Stimulated activated CD8-positive, alpha-beta memory T cell treated with anti-CD3 and anti-CD28 coated beads, Interleukin-4, amount 100 ng/mL, for 1 hour (primary cell): ENCODE measurements at places on chromosomes 7 and 10.

DNA sequence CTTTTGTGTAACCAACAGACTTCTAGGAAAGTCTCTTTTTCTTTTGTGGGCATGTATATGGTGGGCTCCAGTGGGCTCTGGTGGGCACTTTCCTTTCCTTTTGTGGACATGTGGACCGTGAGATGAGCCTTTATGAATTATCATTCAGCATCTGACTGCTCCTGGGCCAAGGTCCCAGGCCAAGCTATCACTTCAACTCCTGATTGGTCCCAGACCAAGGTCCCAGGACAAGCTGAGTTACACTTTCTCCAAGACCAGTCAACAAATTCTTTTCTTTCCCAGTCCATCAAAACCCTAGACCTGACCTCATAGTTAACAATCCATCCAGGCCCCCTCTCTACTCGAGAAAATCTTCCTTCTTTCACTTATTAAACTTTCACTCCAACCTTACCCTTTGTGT, 1.0 kb downstream of the AKR1C8 start:
- no peak for DNase-seq

DNA sequence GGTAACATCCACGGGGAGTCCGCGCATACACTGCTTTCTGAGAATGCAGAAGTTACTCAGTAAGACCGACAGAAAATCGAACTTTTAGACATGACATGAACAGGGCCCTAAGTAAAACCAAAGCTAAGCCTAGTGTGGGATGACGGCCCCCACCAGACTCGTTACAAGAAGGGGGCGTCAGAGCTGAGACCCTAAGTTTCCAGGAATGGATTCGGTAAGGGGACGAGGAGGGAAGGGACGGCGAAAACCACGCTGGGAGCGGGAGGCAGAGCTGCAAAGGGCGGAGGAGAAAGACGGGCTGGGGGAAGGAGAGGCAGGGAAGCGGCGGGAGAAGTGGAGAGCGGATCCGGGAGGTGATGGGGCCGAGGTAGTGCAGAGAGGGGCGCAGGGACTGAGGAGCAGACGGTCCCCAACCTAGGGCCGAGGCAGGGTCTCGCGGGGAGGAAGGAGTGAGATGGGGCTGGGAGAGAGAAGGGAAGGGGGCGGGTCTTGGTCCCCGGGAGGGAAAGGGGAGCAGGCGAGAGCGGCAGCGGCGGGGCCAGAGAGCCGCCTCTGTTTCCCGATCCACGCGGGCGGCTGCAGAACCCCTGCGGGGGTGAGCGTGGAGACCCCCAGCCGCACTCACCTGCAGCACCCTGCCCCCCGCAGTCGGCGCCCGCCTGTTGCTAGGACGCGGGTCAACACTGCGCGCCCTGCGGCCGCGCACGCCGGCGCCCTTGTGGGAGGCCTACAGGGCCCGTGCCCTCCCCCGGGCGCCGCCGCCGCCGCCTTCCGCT, 513 bp downstream of the ODAD2 start:
- no peak for DNase-seq

GRCh38 chr10:69044546-69044945, 43.4 kb upstream of the SRGN start:
- DNase-seq: no peak

DNA sequence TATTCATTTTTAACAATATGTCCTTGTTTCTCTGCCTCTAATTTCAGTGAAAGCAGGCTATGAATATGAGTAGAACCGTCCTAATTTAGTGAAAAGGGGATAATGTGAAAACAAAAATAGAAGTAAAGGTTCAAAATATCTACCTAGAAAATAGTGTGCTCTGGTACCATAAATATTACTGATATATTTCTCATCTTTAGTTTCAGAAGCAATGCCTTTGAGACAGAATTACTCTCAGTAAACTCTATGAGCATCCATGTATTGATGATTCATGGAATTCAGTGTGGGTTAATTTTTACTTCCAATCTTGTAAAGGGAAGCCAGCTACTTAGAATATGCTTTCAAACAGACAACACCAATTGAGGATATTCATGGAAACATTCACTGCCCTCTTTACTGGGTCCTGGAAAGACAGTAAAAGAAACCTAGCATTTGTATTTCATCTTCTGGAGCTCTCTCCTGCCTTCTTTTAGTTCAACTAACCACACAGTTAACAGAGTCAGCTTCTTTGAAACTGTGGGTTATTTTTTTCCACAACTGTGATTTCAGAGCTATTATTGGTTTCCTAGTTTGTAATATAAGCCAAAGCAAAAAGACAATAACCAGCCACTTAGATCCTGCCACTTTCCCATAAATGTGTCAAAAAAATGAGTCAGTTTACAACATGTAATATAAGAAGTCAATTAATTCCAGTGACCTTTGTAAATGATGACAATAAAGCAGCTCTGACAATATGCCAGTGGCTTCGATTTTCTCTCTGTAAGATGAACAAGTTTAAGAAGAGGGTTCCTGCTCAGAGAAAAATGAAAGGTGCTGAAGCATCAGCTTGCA, 1.7 kb downstream of the LRRN3 start:
- DNase-seq: no peak

GRCh38 chr7:44282601-44283171, 42.7 kb downstream of the CAMK2B start:
- no peak for DNase-seq

DNA sequence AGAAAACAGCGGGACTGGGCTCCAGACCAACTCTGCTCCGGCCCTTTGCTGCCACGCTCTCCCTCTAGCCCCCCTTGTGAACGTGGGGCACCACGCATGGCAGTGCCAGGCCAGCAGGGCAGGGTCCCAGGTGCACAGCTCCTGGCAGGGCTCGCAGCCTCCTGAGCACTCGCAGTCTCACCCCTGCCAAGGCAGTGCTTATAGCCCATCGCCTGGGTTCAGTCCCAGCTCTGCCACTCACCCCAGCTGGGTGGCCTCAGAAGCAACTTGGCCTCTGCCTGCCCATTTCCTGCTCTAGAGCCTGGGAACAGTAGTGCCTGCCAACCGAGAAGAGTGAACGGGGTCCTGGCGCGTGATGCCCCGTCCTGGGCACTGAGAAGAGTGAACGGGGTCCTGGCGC, 36.3 kb downstream of the CFAP46 start:
- DNase-seq: no peak

- DNase-seq: no peak
These were observed 32.3 kb upstream of the PPIF start for GRCh38 chr10:79314761-79315601.

GRCh38 chr7:39898867-39899266, 51.2 kb upstream of the CDK13 start:
- DNase-seq: no peak

DNA sequence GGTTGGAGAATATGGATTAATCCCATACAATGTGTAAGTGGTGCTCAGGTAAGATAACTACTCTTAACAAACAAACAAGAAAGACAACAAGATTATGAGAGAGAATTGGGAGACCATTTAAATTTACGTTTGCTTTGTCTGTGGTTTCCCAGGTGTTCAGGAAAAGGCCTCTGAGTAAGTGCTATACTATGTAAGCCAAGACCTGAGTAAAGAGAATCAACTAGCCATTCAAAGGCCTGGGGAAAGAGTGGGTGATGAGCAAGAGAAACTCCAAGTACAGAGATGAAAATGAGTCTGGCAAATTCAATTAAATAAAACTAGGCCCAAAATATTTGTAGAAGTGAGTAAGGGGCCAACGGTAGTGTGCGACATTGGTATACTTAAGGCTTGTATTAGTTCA, 9.9 kb downstream of the CSTF2T start:
- no peak for DNase-seq

- DNase-seq: no peak
These were observed 207.2 kb downstream of the PARD3 start for GRCh38 chr10:34607894-34608293.

DNA sequence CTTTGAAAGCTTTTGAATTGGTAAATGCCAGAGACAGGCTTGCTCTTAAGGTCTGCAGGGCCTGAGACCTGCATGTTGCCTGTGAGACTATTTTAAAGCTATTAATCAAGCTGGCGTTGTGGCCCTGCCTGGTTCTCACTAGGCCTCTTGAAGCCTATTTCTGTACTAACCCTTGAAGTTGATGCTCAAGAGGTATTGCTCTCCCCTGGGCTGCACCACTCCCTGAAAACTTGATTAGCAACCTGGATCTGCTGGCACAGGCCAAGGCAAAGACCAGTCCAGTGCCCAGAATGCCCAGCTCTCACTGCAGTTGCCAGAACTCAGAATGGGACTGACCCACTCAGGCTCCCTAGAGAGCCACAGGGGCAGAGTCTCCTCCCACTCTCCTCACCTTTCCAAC, 220.0 kb upstream of the MEOX2 start:
- DNase-seq: no peak

DNA sequence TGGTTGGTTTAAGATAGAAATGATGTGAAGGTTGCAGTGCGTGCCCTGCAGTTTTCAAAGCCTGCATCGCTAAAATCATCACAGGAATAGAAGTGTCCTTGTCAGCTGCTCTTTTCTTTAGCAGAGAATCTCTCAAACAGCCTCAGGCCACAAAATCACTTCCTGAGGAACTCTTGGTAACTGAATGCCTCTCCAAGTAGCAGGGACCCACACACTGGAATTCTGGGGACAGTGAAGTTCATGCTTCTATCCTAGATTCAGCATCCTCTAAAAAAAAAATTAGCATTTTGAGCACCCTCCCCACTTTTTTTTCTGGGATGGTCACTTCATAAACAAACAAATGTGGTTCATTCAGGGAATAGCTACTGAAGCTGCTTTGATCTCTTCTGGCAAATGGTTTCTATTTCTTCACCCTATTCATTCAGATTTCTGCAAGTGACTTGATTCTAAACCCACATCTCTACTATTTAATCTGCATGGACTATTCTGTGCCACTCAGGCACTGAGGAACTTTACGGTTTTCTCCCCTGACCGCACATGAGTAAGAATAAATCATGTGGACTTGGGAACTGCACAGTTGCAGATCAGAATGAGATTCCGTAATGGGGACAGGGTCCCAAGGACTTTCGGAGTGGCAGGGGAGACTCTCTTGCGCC, 306.9 kb downstream of the FRMD4A start:
- no peak for DNase-seq

- no peak for DNase-seq
These were observed 74.4 kb upstream of the LSM8 start for GRCh38 chr7:118109607-118110006.

DNA sequence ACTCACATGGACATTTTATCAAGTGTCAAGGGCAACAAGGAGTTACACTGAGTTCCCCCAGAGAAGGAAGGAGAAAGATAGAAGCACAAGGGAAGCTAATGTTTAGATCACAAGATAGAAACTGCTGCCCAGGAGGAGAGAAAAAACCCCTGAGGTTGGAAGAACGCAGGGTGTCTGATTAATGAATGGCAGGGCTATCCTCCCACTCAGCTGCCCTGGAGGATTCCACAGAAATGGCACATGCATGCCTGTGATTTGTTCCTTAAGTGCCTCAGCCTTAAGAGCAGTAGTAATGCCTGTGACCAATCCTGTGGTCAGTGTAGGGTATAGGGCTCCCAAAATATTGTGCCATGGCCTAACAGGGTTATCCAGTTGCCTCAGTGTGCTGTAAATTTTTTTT, 20.2 kb downstream of the DNAJB9 start:
- DNase-seq: no peak

DNA sequence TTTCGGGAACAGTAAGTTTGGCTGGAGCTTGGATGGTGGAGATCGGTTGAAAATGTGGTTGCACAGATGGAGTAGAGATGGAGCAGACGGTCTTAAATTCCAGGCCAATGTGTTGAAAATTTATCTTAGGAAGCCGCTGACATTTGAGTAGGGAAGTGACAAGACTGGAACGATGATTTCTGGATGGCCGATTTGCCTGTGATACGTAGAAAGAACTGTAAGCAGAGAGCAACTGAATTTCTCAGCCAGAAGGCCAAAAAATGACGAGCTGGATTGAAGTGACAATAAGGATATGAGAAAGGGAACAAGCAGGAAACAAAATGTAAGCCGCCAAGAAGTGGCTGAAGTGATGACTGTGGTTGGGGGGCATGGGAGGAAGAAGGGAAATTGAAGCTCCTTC, 687 bp upstream of the ARMC3 start:
- no peak for DNase-seq

DNA sequence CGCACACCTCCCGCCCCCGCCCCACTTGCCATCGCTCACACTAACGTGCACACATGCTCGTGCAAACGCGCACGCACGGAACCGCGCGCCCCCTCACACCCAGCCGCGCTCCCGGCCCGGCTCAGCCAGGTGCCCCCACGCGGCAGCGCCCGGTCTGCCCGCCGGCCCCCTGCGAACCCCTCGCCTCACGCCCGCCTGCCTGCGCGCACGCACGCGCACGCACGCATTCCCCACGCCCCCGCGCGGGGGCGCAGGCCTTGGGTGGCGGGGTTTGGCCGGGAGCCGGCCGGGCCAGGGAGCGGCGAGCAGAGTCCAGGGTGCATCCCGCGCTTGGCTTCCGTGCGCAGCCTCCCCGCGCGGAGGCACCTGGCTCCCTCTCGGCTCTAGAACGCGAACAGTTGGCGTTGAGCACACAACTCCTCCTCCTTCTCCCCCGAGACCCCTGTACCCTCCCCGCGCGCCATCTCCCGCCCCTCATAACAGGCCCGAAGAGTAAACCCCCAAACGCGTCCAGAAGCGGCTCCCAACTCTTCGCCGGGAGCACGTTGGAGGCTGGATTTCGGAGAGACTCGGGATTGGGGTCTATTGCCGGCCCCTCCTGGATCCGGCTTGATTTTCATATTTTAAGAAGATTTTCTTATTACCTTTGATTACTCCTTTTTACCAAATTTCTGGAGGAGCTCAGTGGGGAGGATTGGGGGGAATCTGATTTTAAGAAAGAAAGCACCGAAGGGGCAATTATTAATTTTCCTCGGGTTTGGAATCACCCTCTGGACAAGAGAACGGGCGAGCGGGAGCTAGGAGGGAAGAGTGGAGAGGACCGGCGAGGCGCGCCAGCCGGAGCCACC, 527 bp upstream of the SORCS3 start:
- DNase-seq: no peak

DNA sequence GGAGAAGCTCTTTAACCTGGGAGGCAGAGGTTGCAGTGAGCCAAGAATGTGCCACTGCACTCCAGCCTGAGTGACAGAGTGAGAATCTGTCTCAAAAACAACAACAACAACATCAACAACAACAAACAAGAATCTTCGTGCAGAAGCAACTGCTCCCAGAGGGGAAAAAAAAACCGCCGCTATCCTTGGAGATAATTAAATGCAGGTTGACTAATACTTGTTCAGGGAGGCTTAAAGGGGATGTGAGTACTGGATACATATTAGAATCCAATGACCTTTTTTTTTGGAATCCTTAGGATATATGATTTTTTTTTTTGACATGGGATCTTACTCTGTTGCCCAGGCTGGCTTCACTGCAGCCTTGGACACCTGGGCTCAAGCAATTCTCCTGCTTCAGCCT, 89.6 kb upstream of the FAM171A1 start:
- no peak for DNase-seq

DNA sequence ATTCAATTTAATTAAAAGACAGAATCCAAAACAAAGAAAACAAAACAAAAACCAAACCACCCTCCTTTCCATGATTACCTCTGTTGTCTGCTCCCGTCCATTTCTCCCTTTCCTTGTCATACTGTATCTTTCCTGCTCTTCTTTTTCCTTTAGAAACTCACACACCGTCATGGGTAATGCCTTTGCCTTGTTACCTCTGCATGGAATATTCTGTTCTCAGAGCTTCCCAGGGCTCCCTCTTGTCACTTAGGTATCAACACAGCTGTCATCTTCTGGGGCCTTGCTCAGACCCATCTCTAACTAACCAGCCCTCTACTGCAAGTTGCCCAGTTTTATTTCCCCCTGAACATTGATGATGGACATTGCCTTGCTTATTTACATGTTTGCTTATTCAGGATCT, 30.2 kb upstream of the GIMAP8 start:
- no peak for DNase-seq
